ENCODE measurements at places on chromosomes 13 and 19.

- no peak for DNase-seq
These were observed 492 bp downstream of the TMEM147 start for GRCh38 chr19:35545855-35546381.

- no peak for DNase-seq
These were observed 8.3 kb upstream of the FAM187B start for GRCh38 chr19:35236638-35237400.

DNA sequence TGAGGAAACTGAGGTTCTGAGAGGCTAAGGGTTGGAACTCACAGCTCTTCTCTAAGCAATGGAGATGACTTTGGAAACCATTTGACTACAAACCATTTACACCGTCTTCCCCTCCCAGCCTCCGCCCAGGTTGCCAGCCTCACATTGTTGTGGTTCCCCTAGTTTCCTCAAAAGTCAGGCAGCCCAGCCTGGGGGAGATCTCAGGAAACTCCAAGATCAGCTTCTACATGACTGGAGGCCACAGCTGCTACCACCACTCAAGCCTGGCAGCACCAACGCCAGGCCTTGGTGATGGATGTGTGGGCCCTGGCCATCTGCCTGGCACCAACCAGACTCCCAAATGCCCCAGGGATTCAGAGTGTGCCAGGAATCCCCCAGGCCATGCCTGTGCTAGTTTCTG is 207.9 kb downstream of the TSHZ3 start:
- no peak for DNase-seq

DNA sequence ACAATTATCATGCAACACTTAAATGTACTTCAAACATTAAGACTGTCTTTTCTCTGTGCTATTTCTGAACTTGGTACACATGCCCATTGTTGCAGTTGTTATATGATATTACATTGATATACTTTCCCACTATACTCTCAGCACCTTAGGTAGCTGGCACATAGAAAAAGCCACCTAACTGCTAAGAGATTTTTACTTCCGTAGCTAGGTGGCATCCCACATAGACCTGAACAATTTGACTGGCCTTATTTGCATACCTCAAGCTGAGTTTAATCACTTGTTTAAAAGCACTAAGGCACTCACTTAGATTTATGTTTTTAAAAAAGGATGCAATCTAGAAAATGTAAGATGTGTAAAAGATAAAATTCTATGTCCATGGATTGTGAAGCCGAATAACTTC is 194.2 kb downstream of the POU4F1 start:
- no peak for DNase-seq

GRCh38 chr13:49620170-49620621 is 8.1 kb upstream of the ARL11 start:
- no peak for DNase-seq

DNA sequence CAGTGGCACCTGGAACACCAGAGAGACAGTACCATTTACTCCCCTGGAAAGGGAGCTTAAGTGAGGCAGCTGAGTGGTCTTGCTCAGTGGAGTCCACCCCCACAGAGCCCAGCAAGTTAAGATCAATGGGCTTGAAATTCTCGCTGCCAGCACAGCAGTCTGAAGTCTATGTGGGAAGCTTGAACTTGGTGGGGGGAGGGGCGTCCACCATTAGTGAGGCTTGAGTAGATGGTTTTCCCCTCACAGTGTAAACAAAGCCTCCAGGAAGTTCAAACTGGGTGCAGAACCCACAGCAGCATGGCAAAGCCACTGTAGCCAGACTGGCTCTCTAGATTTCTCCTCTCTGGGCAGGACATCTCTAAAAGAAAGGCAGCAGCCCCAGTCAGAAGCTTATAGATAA is 30.3 kb upstream of the CEACAM4 start:
- DNase-seq, result no peak

GRCh38 chr19:2631213-2631821 is 71.2 kb downstream of the GNG7 start:
- no peak for DNase-seq

- no peak for DNase-seq
These were observed 82.4 kb downstream of the KCTD12 start for GRCh38 chr13:76803831-76804230.

Data from GOT3 (cell line).